ENCODE measurements at places on chromosomes 3 and 15. TPM values are rescaled to one million over a fixed set of nuclear protein-coding genes. Genes with fewer than 3 reads are reported as not detected.

Gene MLF1
- total RNA-seq, result 31.4 TPM

Gene FAM81A
- 1.4 TPM for total RNA-seq

Gene GASK1A
- total RNA-seq, result 0.87 TPM

Gene GOLGA8G
- 0.05 TPM for total RNA-seq

Gene CYP11A1
- 0.20 TPM for total RNA-seq

Gene ACKR2
- total RNA-seq, result 2.9 TPM

Gene AP3B2
- 0.17 TPM for total RNA-seq

Gene MRPL3
- 159 TPM for total RNA-seq

Gene RAB6B
- 4.3 TPM for total RNA-seq

Gene VILL
- 4.0 TPM for total RNA-seq

Gene NEDD4
- 26.6 TPM for total RNA-seq

Gene MYL3
- total RNA-seq, result 4.7 TPM

Gene PCNP
- total RNA-seq, result 88.9 TPM

Gene FBXL22
- not detected for total RNA-seq

Gene SLC26A6
- total RNA-seq, result 45.5 TPM

Gene CIDEC
- total RNA-seq, result not detected

Gene ACOX2
- not detected for total RNA-seq

Gene ZNF80
- total RNA-seq, result not detected

Gene PRR20G
- total RNA-seq, result not detected

Gene ADAMTS7
- 9.9 TPM for total RNA-seq

Gene GTF2E1
- 31.9 TPM for total RNA-seq

Gene PLXNB1
- total RNA-seq, result 191 TPM

Gene XIRP1
- total RNA-seq, result not detected

Gene CDCP1
- 58.9 TPM for total RNA-seq

Gene TUSC7
- not detected for total RNA-seq

Gene CACNA1D
- total RNA-seq, result 1.5 TPM

Gene PCSK6
- total RNA-seq, result 11.0 TPM

Gene ZPLD1
- total RNA-seq, result 74.8 TPM

Gene GOLGA8T
- total RNA-seq, result 0.30 TPM

Gene RNU5B-1
- not detected for total RNA-seq

Gene CCR5
- not detected for total RNA-seq

Gene STRA6
- 0.45 TPM for total RNA-seq

Gene MOBP
- not detected for total RNA-seq

Gene LMAN1L
- not detected for total RNA-seq

Gene PLCD1
- total RNA-seq, result 28.1 TPM

Gene SCAANT1
- total RNA-seq, result not detected

Gene SLC24A5
- total RNA-seq, result not detected
